ENCODE measurements at places on chromosomes 16 and 17. TPM values are rescaled to one million over a fixed set of nuclear protein-coding genes. Genes with fewer than 3 reads are reported as not detected.

DNA sequence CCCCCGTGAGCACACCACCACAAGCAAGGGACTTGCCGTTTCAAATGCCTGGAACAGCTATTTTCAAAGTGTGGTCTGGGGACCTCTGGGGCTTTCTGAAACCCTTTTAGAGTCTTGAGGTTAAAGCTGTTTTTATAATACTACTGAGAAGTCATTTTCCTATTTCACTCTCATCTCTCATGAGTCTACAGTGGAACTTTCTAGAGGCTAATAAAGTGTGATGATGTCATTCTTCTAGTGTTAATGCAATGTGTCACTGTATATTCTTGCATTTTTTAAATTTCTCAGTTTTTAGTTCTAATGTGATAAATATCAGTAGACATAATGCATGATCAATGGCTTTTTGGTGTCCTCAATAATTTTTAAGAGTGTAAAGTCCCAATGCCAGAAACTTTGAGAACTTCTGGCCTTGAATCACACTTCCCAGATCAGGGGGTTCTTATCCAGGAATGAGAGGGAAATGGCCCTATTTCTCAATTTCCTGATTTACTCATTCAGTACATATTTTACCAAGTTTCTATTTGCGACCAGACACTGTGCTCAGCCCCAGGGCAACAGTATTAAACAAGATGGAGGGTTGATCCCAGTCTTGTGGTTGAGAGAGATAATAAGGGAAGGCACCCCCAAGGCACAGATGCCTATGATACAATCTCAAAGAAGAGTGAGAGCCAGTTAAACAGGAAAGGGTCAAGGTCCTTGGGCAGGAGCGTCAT lies 444.0 kb downstream of the HS3ST3B1 start:
- DNase-seq, result no peak

OXLD1 gene
- total RNA-seq, result 43.0 TPM

- DNase-seq, result no peak
These were observed 200.3 kb upstream of the NOG start for GRCh38 chr17:56393156-56393555.

- DNase-seq, result no peak
These were observed 4.4 kb upstream of the RNF43 start for GRCh38 chr17:58421711-58422110.

- DNase-seq, result no peak
These were observed 9.3 kb downstream of the NGFR start for GRCh38 chr17:49504369-49504768.

OTOP3 gene
- 0.74 TPM for total RNA-seq

- no peak for DNase-seq
These were observed 5.1 kb downstream of the FAAP100 start for GRCh38 chr17:81546906-81547613.

TOM1L1 gene
- total RNA-seq, result 17.7 TPM

DNAH17 gene
- total RNA-seq, result 2.0 TPM

DNA sequence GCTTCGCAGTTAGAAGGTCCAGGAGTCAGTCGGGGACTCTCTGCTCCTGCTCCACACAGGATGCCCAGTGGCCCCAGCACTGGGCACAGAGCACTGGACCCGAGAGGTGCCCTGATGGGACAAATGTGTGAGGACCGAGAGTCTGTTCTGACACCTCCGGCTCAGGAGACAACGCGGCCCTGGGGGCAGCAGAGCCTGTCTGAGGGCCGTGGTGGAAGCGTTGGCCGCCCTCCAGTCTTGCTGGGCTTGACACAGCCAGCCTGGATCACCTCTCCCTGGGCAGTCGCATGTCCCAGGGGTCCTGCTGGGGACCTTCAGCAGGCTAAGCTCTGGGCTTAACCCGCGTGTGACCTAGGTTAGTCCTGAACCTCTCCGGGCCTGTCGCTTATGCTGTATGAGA lies 23.1 kb downstream of the LGALS9 start:
- DNase-seq, result no peak

RNF222 gene
- 2.5 TPM for total RNA-seq

CPNE7 gene
- 4.9 TPM for total RNA-seq

GRCh38 chr17:9802294-9802693 lies 10.9 kb upstream of the DHRS7C start:
- DNase-seq, result no peak

DNA sequence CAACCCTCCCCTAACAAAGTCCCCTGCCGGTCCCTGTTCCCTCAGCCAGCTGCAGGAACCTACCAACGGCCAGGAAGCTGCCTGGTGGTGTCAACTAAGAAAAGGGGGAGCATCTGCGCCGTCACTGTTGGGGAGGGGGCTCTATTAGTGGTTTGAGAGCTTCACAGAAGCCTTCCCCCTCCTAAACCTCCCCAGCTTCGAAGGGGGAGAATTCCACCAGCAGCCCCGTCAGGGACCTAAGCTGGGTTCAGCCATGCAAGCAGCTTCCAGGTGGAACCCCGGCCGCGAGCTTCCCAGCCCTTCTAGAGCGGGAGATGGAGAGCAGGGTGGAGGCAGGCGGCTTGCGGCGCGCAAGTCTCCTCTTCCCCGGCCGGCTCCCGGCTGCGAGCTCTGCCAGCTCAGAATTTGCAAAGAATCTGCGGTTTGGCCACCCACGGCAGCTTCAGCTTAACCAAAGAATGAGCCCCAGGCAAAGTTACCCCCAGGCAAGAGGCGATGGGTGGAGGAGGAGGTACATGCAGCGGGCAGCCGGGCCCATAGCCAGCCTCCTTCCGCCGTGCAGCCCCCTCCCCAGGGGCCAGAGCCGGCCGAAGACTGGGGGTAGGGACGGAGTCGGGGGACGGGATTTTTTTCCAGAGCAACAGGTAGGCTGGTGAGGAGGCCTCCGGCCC lies 33.7 kb downstream of the DDX19A start:
- no peak for DNase-seq

DNA sequence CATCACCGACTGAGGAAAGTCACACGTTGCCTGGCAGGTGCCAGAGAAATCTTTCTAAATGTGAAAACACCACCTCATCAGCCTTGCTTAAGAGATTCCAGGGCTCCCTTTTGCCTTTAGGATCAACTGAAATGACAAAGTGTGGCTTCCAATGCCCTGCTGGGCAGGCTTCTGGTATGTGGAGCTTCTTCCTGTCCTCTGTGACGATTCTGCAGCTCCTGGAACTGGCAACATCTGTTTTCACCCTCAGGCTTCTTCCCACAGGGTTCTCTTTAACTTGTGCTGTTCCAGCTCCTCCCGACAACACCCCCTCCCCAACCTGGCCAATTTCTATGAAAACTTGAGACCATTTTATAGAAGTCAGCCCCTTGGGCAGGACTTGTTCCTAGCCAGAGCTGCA lies 4.8 kb upstream of the ZDHHC1 start:
- DNase-seq, result no peak

- no peak for DNase-seq
These were observed 24.2 kb upstream of the CHMP6 start for GRCh38 chr17:80967404-80967872.

GRCh38 chr17:77391668-77392375 lies 251.1 kb downstream of the SEC14L1 start:
- DNase-seq, result no peak

TEKT5 gene
- total RNA-seq, result not detected

DNA sequence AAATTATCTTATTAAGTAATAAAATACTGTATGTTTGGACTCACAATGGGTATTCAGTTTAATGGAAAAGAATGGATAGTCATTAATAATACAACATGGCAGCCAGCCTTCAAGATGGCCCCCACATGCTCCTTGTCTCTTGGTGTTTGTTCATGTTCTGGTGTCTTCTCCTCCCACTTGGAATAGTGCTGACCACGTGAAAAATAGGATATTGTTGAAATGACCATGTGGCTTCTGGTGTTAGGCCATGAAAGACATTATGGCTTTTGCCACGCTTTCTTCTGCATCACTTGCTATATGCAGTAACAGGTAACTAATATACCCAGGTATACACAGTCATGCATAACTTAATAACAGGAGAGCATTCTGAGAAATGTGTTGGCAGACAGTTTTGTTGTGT lies 341.0 kb downstream of the KCNJ2 start:
- DNase-seq, result no peak

DNA sequence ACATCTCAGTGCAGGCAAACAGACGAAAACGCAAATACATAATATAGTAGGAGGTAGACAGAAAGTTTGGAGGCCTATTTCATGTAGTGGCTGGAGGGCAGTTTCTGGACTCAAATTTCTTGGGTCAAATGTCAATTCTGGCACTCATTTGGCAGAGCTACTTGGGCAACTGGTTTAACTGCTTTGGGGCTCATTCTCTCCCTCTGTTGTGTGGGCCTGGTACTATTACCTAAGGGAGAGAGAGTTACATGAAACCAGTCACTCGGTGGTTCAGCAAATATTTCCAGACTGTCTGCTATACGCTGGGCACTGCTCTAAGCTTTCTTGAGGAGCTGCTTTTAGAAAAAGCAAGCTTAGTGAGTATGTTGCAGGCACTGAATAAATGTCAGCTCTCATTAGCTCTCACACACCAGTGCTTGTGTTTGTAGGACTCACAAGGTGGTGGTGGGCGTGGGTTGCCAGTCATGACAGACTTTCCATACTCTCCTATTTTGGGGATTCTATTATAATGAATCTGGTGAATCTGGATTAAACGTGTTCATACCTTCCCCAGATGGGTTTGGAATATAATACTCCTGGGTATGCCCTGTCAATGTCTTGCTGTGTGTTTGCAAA lies 1.8 kb upstream of the SHISA9 start:
- no peak for DNase-seq

- DNase-seq, result no peak
These were observed 36.5 kb downstream of the HOXB1 start for GRCh38 chr17:48494335-48494734.

- no peak for DNase-seq
These were observed 11.1 kb downstream of the TSPOAP1 start for GRCh38 chr17:58317421-58318064.

Data from vagina (tissue), 2 donors.